ENCODE measurements at places on chromosomes 1 and 21. TPM values are rescaled to one million over a fixed set of nuclear protein-coding genes. Genes with fewer than 3 reads are reported as not detected.

The CASZ1 gene
- polyA plus RNA-seq = 45.4 TPM

- DNase-seq = no peak
These were observed 415.4 kb downstream of the TTLL7 start for GRCh38 chr1:83583351-83584014.

The WNT4 gene
- polyA plus RNA-seq = 2.1 TPM

DNA sequence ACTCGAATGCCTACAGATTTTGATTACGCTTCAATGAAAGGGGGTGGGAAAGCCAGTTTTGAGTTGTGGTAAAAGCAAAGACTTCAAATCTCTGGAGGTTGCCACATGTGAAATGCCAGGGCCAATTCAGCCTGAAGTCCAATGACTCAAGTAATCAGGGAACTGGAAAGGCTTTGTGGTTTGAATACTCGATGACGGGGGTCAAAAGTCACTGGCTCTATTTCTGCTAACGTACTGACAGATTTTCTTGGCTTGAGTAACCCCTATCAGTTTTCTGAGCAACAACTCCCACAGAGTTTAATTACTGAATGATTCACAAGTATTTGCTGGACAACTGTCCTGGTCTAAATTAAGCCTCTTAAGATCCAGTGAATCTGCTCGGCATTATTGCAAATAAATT lies 152.2 kb downstream of the SIPA1L2 start:
- peak; percentile 42 for DNase-seq

DNA sequence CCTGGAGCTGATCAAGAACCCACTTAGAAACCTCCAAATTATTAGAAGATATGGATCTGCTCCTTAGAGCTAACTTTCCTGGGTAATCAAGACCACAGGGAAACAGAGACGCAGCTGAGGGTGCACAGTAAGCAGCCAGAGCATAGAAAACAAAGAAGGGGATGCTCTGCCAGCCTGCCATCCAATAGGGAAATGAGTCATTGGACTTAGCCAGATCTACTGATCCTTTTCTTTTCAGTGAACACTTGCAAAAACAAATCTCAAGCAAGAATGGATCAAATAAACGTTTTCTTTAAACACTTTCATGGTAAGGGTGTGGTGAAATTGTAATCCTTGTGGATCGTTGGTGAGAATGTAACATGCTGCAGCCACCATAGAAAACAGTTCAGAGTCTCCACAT lies 474.0 kb downstream of the LTN1 start:
- DNase-seq = no peak

DNA sequence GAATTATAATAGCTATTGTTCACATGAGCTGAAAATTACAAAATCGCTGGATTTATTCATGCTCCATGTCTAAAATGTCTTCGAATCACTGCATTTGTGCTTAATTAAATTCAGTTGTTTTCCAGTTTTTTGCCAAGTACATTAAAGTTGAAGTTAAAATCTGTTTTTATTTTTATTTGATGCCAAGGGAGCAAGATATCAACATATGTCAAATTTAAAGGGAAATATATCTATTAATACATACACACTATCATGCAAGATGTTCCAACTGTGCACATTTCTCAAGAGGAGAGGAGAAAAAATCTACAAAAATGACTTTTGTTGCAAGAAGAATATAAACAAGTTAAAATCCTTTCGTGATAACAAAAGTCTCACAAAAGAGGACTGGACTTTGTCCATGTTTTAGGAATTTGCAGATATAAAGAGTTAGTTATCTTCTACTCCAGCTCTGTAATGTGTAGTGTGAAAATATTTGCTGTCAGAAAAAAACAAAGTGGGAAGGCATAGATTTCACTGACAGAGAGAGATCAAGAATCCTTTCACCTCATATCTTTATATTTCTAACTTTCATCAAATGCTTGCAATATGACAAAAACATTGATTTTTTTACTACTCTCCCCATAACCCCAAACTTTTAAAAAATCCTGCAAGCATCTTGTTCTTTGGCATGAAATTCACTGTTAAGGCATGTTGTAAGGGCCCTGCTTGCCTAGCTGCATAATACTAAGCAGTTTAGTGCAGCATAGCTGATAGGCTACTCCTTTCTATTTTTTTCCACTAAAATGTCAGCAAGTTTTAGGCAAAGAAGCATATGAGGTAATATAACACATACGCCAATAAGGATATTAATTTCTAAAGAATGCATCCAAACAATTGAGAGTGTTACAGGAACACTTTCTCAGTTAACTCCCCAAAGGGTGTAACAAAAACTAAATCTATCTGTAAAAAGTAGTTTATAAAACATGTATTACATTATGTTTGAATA lies 340.2 kb upstream of the ADAMTS5 start:
- DNase-seq = peak; percentile 65

GRCh38 chr1:41700986-41701535 lies 216.6 kb upstream of the EDN2 start:
- no peak for DNase-seq

GRCh38 chr21:22468893-22469292 lies 1470.7 kb downstream of the NCAM2 start:
- no peak for DNase-seq

The TBX19 gene
- 2.6 TPM for polyA plus RNA-seq

- no peak for DNase-seq
These were observed 40.7 kb upstream of the EYA3 start for GRCh38 chr1:28129150-28129549.

DNA sequence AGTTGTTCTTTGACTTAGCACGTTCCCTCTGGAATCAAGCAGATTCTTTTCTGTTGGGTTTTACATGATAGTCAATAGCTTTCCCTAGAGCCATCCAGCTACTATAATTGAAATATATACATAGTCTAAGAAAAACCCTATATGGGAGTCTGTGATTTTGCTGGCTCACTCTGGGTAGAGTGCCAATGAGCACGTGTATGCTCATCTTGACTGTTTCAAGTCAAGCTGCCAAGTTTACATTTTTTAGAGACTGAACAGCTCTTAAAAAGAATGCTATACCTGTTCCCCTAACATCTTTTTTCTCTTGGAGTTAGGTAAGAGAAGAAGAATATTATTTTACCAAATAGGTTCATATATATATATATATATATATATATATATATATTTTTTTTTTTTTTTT lies 182.8 kb upstream of the NRIP1 start:
- no peak for DNase-seq

DNA sequence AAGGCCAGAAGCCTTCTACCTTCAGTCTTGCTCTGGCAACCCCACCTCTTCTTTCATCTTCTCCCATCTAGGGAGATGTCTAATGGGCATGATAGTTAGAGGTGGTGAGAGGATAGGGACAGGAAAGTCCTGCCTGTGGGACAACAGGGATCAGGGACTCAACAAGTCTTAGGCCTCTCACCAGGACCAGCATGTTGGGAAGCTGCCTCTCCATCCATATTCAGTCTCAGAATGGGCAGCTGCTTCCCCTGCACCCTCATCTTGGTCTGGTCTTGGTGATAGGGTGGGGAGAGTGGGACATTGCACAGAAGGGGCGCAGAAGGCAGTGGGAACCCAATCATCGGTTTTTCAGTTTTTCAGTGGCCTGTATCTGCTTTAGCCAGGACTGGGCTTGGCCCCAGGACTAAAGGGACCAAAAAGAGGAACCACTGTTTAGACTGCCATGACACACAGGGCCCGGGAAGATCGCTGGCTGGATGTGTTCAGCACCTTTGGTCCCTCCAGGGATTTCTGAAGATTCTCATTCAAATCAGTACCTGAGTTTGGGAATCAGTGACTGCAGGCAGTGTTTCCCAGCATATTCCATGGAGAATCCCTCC lies 12.7 kb downstream of the RHEX start:
- DNase-seq = no peak

DNA sequence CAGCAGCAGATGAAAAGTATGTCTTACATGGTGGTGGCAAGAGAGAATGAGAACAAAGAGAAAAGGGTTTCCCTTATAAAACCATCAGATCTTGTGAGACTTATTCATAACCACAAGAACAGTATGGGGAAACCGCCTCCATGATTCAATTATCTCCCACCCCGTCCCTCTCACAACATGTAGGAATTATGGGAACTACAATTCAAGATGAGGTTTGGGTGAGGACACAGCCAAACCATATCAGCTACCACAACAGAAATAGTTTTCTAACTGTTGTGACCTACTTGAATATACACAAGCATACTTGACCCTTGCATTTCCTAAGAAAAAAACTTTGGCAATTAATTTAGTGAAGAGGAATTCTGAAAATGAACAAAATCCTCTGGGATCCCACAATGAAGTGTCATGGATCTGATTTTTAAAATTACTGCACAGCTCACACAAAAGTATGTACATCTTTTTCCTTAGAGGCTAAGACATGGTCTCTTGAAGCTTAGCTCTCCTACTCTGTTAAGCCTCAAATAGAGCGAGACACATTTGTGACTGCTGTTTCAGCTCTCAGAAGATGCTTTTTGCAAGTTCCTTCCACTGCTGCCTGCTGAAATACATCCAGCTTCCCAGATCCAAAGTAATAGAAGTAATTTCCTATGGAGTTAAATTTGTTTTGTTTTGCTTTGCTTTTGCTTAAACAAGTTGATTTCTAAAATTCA lies 265.8 kb downstream of the DPYD start:
- DNase-seq = peak; percentile 27

The CD2 gene
- 0.57 TPM for polyA plus RNA-seq

GRCh38 chr1:235063068-235063765 lies 65.4 kb downstream of the TOMM20 start:
- DNase-seq = no peak

GRCh38 chr1:12380326-12381249 lies 150.8 kb downstream of the VPS13D start:
- DNase-seq = peak; percentile 8

All from muscle of back (tissue), 13 donors.